ENCODE measurements at places on chromosomes 4 and X. TPM values are rescaled to one million over a fixed set of nuclear protein-coding genes. Genes with fewer than 3 reads are reported as not detected.
A peak's percentile ranks its signal among the peaks of the same experiment; 100 is the strongest.

- no peak for DNase-seq
These were observed 324.5 kb downstream of the DHRSX start for GRCh38 chrX:2176274-2176673.

DNA sequence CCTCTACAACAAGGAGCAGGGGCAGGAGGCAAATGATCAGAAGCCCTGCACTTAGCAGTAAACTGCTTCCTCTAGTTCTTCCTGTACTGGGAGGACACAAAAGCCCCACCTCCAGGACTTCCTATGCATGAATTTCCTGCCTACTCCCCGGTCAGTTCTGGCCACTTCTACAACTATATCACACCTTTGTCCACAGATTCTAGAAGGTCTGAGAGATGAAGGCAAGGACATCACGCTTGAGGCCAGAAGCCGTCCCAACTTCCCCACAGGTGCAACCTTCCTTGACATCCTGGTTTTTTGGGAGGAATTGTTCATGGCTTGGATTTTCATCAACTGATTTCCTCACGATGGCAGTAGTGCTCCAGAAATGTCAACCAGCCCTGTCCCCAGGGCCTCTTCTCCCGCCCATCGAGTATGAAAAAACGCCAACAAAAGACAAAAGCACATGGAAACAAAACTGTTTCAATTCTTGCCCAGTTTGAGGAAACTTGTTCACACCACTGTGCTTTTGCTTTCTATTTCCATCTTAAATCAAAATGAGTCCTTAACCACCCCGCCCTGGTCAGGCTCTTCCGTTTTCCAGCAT, 206.5 kb upstream of the STK26 start:
- peak; percentile 87 for DNase-seq

PHOX2B gene
- total RNA-seq: 0.64 TPM

GRCh38 chrX:133630362-133630761, 215.1 kb upstream of the GPC4 start:
- DNase-seq: no peak
